ENCODE measurements at places on chromosomes 1 and 21. TPM values are rescaled to one million over a fixed set of nuclear protein-coding genes. Genes with fewer than 3 reads are reported as not detected.

The LRRC71 gene
- total RNA-seq: not detected

The TSPAN1 gene
- total RNA-seq: not detected

The ZNF670 gene
- total RNA-seq: 0.40 TPM

The HCN3 gene
- 1.3 TPM for total RNA-seq

The PCP4 gene
- not detected for total RNA-seq

The MAP3K7CL gene
- total RNA-seq: 11.6 TPM

The DDAH1 gene
- not detected for total RNA-seq

The KCNE2 gene
- total RNA-seq: not detected

- no peak for DNase-seq
Measured at GRCh38 chr1:162676750-162677149, 44.5 kb downstream of the DDR2 start.

GRCh38 chr21:17818186-17819113 is 706 bp downstream of the C21orf91 start:
- peak; percentile 14 for DNase-seq

DNA sequence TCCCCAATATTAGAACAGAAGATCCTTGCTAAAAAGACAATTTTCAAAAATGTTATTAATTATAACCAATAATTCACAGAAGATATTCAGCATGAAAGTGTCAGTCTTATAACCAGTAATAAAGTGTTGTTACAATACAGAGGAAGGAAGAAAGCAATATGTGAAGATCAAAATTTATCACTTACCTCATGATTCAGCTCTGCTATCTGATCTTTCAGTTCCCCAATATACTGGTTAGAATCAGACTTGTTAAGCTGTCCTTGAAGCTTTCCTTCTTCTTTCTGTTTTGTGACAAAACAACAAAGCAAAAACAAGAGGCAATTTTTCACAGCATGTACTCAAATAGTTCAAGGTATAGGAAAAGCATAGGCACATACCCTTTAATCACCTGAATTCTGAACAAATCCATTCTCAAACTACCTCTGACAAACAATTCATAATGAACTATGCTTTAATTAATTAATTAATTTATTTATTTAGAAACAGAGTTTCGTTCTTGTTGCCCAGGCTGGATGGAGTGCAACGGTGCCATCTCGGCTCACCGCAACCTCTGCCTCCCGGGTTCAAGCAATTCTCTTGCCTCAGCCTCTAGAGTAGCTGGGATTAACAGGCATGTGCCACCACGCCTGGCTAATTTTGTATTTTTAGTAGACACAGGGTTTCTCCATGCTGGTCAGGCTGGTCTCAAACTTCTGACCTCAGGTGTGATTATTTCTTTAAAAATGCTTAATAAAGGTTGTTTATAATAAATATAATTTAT is 76.9 kb upstream of the GFI1 start:
- DNase-seq: no peak

DNA sequence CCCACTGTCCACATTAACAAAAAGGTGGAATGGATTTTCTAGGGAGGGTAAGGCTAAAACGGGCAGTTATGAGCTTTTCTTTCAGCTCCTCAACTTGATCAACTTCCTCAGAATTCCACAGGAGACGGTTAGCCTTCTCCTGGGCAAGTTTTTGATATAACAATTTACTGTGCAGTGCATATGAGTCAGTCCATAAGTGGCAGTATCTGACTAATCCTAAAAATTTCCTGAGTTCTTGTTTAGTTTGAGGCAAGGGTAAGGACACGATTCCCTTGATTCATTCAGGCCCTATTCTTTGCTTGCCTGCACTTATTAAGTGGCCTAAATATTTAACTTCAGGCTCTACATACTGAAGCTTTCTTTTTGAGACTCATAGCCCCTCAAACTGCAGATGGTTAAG is 6.2 kb upstream of the AADACL3 start:
- no peak for DNase-seq

- no peak for DNase-seq
Measured at GRCh38 chr1:62295921-62296491, 23.2 kb downstream of the KANK4 start.

- DNase-seq: no peak
Measured at GRCh38 chr1:167482184-167482583, 36.1 kb downstream of the CD247 start.

- no peak for DNase-seq
Measured at GRCh38 chr21:29676395-29676794, 263.4 kb downstream of the GRIK1 start.

- no peak for DNase-seq
Measured at GRCh38 chr1:209899948-209900347, 38.1 kb upstream of the SYT14 start.

GRCh38 chr21:42806509-42807140 is 72.7 kb downstream of the WDR4 start:
- DNase-seq: no peak

DNA sequence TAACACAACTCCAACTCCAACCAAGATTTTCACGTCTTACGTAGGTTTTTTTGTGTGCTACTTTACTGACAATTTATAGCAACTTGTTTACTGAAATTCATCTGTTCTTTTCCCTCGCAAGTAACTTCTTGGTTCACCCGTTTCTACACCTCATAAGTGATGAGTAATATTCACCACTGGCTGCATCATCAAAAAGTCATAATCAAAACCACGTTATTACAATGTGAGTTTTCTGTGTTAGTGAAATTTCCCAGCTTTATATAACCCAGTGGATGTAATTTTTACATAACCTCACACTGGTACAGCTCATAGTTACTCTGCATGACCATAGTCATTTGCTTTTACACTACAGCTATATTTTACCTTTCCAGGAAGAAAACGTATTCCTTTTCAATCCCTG is 401.1 kb upstream of the LYPLAL1 start:
- DNase-seq: no peak
